HT1080 (cell line): ENCODE measurements at places on chromosomes 11 and 22. TPM values are rescaled to one million over a fixed set of nuclear protein-coding genes. Genes with fewer than 3 reads are reported as not detected.

DNA sequence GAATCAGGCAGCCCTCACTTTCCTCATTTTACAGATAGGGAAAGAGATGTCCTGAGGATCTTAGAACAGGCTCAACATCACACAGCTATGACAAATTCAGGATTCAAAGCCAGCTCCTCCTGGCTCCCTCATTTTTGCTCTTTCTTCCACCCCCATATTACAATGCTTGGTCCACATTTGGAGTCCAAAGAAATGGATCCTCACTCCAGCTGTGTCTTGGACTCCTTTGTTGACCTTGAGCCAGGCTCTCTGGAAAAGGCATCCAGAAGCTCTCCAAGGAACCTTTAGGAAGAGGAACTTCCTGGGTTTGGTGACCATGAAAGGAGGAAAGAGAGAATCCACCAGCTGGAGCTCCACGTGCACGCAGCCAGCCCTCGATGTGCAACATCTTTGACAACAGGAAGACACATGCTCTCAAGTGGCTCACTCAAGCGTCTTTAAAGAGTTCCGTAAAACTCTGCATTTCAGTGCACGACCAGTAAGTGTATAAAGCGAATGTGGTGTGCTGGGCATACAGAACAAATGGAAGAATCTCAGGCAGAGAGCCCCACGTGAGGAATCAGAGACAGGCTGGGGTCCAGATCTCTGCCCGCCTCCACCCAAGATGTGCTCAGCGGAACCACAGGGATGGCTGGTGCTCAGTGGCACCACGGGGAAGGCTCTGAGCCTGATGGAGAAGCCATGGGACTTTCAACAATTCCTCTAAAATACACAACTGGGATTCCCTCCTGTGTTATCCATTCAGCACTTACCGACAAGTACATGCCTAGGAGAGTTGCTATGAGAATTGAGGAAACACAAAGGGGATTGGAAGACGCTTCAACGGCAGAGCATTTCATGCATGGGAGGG, 48.4 kb downstream of the ISX start:
- no peak for DNase-seq

DNA sequence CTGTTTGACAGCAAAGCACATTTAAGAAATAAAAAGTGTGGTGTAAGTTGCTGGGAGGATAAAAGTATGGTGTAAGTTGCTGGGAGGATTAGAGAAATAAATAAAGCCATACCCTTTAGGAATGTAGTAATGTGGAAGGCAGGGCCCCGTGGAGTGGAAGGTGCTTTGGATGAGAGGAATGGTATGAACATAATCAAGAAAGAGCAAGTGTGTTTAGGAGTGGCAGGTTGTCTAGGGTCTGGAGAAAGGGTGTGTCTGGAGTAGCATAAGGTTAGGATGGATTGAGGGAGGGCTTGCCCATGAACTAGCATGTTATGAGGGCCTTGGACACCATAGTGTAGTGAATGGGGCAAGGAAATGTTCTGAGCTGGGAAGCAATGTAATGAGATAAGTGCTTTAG, 18.1 kb downstream of the MRPL16 start:
- DNase-seq: no peak

DNA sequence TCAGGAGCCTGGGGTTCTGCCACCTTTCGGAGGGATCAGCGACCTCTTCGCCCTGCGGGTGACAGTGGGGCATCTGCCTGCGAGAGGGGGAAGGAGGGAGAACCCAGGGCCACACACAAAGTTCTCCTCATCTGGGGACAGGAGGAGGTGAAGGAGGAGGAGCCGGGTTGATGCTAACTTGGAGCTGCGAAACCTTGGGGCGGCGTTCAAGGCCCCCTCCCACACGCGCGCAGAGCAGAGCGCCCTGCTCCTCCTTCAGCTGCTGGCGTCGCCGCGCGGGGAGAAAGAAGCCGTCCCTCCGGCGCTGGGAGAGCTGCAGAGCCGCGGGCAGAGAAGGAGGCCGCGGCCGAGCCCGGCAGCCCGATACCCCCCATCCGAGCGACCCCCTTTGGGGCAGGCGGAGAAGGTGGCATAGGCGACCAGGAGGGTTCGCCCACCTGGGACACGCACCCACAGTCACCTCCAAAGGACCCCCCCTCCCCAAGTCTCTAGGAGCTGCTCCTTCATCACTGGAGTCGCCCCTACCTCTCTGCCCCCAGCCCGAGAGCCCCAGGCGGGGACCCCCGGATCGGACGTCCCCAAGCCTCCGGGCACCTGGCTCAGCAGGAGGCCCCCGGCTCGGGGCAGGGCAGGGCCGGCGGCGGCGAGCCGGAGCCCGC, at the start of gene RASD2:
Gene RASD2, plus strand, starts transcription at position 237 of the 659 bp plus-strand sequence. CDS start 5,979 bp downstream, outside the sequence.
- no peak for DNase-seq

DNA sequence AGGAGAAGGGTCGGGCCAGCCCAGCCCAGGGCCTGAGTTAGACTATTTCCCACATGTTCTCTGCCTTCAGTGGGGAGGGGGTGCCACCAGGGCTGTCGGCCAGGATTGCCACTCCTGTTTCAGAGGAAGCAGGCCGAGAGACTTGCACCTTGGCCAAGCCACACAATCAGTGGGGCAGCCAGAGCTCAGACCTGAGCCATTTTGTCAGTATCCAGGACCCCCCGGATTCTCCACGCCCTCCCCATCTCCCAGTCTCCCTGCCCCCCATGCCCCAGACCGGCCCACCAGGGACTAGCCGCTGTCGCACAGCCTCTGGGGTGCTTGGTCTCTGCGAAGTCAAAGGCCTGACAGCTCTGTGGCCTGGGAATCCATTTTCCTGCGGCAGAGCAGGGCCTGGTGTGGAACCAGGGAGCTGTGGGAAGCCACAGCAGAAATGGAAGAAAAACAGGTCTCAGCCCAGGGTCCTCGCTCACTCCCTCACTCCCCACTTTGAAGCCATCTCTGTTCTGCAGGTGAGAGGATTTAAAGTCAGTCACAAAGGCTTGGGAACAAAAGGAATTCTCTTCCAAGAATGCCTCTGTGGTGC, 25.5 kb upstream of the MGAT3 start:
- DNase-seq: no peak

- DNase-seq: no peak
Measured at GRCh38 chr11:64164392-64165312, 1.3 kb downstream of the MACROD1 start.

DNA sequence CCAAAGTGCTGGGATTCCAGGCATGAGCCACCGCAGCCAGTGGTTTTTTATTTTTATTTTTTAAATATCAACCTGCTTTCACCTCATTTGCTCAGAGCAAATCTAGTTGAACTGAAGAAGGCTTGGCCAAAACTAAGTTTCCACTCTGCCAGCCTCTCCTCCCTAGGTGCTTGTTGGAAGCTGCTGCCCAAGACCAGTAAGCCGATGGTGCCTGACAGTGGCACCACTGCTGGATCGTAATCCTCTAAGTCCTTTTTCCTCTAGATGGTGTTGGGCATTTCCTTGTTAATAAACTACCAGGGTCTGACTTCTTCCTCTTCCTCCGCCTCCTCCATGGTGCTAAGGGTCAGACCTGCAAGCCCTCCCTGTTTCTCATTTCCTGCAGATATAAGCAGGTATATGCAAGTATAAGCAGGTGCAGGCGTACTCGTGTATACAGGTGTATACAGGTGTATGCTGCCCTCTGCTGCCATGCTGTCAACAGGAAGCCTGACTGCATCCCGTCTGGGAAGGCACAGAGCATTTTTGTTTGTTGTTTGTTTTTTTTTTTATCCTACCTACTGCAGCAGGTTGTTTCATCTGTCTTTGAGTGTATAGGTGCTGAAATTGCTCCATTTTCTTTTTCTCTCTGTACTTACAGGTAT, 1.6 kb downstream of the NADSYN1 start:
- no peak for DNase-seq

DNA sequence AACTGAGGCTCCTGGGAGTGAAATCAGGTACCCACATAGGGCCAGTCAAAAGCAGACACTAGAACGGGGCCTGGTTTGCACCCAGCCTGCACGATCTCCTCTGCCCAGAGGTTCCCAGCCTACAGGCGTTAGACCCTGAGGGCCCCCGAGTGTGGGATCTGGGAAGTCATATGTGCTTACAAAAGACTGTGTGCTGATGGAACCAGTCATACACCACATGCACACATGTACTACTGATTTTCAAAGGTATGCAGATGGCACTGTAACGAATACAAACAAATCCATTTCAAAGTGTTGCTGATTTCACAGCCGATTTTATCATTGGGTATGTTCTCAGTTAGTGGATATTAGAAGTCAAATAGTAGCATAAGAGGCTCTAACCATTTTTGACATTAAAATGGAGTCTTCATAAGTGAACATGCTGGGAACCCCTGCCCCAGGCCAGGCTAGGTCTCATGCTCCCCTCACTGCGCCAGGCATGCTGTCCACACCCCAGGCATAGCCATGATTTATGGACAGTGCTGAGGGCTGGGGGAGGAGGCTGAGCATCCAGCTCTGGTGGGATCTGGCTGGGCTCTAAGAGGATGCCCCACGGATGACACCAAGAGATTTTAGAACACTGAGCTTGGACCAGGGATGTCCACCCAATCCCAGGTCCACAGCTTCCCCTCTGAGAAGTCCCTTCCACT, 38.6 kb upstream of the LRRC32 start:
- no peak for DNase-seq

DNA sequence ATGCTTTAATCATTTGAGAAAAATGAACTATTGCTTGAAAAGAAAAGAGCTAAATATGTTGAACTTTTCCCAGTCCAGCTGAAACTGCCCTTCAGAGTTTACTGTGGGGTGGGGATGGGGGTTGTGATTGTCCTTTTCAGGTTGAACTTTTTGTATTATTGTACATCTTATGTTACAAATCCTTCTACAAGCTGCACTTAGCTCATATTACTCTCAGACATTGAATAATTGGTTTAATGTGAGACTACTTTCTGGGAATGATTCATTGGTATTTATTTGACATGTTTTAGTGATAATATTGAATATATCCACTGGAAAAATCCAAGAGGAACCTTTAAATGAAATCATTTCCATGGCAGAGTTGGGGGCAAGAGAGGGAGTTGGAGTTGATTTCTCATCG, 84.9 kb downstream of the ATXN10 start:
- no peak for DNase-seq

PATE3 gene
- total RNA-seq: not detected in 2 replicates

CRYBB2 gene
- total RNA-seq: not detected in 2 replicates
